T-helper 17 cell (primary cell): ENCODE measurements at places on chromosomes 3 and 15. TPM values are rescaled to one million over a fixed set of nuclear protein-coding genes. Genes with fewer than 3 reads are reported as not detected.
A peak's percentile ranks its signal among the peaks of the same experiment; 100 is the strongest.

- H3K36me3 ChIP-seq, result no peaks in the 10 kb centered on the region
- H3K27me3 ChIP-seq, result peaks cover 21% of the 10 kb centered on the region
- no peaks in the 10 kb centered on the region for H3K4me1 ChIP-seq
- DNase-seq, result no peak
- H3K4me3 ChIP-seq, result no peak overlapping the region
Measured at GRCh38 chr3:124281453-124282316, 289.8 kb upstream of the ROPN1 start.

- no peaks in the 10 kb centered on the region for H3K27me3 ChIP-seq
- H3K36me3 ChIP-seq, result peaks cover 9% of the 10 kb centered on the region
- peaks cover 26% of the 10 kb centered on the region for H3K4me1 ChIP-seq
- peak overlapping the region; percentile 99 for H3K27ac ChIP-seq
Measured at GRCh38 chr3:49030321-49030720, 1.1 kb upstream of the IMPDH2 start.

DNA sequence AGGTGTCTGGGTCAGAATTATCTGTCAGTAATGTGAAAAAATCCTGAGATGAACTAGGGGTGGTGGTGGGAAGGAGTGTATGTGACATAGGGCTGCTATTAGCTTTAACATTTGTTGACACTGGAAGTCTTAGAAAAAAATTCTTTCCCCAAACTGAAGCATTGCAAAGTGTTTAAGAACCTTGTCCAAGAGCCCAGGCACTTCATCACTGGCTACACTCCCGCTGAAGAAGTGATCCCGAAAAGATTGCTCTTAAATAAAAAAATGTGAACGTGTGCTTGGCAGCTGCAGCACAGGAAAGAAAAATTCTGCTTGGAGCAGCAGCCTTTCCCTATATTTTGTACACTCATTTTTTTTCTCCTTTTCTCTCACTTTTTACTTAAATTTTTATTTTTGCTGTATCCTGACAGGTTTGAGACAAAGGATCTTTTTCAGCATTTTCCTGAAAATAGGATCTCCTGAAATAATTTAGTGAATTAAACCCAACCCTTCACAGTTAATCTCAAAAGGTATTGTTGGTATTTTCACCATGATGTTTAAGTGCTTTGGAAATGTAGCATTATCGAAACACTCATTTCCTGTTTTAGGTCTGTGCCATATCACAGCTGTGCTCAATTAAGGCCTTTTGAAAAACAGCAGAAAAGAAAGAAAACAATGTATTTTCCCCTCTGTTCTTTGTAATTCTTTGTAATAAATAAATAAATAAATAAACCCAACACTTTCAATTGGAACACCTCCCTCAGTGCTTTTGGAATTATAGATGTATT is 477.6 kb downstream of the ZNF385D start:
- no peak overlapping the region for H3K4me3 ChIP-seq
- no peak for DNase-seq
- no peaks in the 10 kb centered on the region for H3K36me3 ChIP-seq
- H3K4me1 ChIP-seq, result no peaks in the 10 kb centered on the region
- no peak overlapping the region for H3K27ac ChIP-seq

The GPR149 gene
- total RNA-seq, result not detected
